ENCODE measurements at places on chromosomes 13 and 19.
A peak's percentile ranks its signal among the peaks of the same experiment; 100 is the strongest.

DNA sequence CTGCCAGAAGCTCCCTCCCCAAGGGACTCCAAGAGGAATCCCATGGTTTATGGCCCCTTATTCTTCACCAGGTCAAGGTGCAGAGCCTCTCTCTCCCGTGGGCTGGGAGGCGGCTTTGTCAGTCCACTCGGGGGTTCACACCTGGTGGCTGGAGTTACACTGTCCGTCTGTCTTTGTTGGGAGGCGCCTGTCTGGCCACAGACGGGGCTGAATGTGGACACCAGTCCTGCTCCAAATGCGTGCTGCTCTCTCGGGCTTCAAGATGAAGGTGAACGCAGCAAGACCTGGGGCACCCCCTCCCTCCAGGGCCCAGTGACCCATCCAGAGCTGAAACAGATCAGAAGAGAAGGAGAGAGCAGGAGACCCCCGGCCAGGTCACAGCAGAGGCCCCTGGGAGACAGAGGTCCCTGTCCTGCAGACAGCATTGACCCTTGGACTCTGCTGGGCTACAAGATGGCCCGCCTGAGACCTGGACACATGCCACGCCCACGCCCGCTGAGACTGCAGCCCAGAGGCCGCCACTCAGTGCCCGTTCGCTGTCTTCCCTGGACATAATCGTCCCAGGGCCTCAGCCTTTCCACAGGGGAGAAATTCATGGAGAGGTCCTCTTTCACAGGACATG is 29.9 kb upstream of the TUBGCP3 start:
- no peak for DNase-seq

- no peak for DNase-seq
Measured at GRCh38 chr13:111175935-111176334, 60.8 kb downstream of the ARHGEF7 start.

GRCh38 chr13:47499358-47500150 is 501.5 kb downstream of the SUCLA2 start:
- DNase-seq: no peak

GRCh38 chr13:52712385-52712784 is 27.2 kb downstream of the CNMD start:
- DNase-seq: no peak

GRCh38 chr13:93180356-93180969 is 46.1 kb upstream of the GPC6 start:
- no peak for DNase-seq

DNA sequence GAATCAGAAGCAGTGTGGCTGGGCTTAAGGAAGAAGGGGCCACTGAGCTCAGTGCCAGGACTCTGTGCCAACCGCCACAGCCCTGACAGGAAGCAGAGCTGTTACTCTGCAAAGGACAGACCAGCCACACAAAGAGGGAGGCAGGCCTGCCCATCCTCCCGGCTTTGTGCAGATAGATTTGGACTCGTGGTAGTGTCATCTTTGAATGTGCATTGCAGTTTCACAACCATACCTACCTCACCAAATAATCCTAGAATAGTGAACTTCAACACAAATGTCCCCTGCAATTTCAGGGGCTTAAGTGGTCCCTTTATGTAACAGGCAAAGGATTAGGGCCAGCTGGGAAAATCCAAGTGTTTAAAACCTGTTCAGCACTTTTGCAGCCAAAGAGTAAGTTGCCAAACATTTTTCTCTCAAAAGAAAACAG is 55.1 kb upstream of the CLDN10 start:
- DNase-seq: no peak

DNA sequence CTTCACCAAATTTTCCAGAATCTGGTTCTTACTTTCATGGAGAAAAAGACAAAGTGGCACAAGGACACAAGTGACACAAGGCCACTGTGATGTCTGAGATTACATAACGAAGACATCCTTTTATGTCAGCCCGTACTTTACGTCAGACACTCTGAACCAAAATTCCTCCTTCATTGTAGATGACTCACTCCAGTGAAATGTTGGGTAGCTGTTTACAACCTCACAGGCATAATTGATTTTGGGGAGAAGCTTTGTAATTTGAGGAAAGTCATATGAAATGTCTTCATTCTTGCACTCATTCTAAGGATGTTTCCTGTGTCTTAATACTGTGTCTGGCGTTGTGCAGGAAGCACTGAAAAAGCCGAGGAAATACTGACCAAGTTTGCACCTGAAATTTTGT is 20.0 kb upstream of the LGALS14 start:
- DNase-seq: no peak

GRCh38 chr19:48123907-48124651 is 13.5 kb upstream of the PLA2G4C start:
- DNase-seq: no peak

DNA sequence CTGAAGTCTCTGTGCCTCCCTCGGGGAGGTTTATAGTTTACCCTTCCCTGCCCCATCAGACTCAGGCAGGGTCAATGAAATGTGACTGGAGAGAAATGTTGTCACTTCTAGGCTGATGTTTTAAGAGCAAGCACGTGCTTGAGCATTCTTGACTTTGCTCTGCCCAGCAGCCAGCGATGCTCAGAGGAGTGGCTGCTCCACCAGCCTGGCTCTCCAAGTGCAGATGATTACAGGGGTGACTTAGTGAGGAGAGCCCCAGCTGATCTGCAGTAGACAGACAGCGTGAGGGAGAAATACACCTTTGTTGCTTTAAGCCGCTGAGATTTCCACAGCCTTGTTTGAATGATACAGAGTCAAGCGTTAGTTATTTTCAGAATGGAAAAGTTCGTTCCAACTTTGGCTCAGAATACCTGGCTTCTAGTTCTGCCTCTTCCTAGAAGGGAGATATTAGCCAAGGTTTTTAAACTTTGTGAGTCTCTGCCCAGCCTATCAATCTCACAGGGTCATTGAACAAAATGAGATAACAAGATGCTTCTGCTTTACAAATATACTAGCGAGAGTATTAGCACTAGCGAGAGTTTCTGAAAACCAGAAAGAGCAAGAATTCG is 143.6 kb downstream of the OXGR1 start:
- no peak for DNase-seq

DNA sequence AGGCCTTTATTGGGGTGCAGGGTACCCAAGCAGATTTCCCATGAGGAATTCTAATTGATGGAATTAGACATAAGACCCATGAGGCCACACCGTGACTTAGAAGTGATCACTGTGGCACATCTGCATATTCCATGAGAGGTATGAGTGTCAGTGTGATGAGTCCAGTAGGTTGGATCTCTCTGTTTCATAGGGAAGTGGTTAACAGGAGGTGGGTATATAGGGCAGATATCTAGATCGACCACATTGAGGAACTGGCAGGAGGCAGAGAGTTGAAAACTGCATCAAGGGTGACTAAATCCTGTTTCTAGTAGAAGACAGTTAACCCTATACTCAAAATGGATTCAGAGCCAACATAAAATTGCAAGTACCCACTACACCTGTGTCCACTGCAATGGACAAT is 68.6 kb upstream of the MIR17HG start:
- DNase-seq: no peak

GRCh38 chr13:92573467-92574057 is 653.0 kb upstream of the GPC6 start:
- no peak for DNase-seq

DNA sequence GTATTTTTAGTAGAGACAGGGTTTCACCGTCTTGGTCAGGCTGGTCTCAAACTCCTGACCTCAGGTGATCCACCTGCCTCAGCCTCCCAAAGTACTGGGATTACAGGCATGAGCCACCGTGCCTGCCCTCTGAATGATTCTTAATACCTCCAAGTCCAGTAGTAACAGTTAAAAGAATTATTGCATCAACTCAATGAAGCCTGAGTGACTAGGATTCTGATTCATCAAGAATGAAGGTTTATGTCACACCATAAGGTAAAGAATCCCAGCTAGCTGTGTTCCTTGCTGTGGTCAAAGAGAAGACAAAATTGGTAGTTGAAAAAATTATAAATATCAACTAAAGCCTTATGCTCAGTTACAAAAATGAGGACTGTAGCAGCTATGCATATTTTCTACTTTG is 81.2 kb upstream of the ABCC4 start:
- DNase-seq: no peak

DNA sequence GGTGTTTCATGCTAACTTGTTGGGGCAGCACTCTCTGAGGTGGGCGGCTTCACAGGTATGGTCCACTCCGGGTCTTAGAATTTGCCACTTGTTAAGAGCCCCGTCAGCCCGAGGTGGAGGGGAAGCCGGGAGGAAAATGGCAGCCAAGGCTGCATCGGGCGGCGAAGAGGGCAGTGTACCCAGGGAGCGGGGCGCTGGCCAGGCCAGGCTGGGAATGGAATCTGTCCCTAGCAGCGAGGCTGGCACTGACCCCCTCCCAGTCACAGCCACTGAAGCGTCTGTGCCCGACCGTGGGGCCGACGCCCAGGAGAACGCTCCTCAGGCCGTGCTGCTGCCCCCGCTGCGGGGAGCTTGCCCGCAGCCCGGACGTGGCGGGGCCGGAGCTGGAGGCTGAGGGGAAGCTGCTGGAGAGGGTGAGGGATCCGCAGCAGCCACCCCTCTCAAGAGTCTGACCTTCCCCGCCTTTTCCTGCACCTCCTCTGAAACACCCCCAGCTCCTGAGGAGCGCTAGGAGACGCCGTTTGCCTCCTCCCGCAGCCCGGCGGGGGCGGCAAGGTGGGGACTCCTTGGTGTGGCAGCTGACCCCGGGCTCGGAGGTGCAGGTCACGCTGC is 313.8 kb upstream of the SPRY2 start:
- DNase-seq: no peak

DNA sequence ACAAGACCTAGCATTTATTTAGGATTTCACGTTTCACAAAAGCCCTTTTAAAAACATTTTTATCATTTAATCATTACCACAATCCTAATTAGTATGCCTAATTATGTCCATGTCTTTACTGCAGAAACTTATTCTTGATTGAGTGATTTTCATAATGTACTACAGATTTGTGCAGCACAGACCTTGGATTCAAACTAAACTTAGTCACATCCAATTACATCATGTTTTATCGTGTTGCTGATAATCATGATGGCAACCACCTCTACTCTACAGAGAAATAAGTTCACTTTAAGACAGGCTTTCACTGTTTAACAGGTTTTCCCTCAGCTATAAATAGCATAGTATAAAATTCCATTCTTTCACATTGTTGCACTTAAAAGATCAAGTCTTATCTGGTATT is 240.9 kb upstream of the RFC3 start:
- no peak for DNase-seq

DNA sequence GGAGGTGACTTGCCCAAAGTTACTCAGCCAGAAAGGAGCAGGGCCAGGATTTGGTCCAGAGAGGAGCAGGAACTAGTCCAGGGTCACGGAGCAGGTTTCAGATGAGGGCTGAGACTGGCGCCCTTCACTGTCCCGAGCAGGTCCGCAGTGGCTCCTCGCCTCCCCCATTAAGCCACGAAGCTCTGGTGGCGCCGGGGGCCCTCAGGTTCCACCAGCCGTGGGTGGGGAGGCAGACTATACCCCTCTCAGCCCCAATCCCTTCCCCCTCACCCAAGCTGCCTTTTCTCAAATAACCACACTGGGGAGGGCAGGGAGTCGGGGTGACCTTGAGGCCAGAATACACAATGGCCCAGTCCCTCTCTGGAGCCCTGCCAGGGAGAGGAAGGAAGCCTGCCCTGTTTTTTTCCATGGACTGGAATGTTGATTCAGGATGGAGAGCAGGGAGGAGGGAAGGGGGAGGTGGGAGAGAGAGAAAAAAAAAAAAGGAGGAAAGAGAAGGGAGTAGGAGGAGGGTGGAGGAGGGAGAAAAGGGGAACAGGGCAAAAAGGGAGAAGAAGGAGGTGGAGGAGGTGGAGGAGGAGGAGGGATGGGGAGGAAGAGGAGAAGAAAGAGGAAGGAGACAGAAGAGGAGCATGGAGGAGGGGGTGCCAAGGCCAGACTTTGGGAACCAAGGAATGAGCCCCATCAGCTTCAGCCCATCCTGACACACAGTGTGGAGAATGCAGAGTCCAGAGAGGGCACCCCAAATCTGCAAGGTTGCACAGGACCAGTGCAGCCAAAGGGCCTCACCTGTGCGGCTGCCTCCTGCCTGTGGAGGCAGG is 19.7 kb downstream of the CEACAM16 start:
- peak; percentile 87 for DNase-seq

DNA sequence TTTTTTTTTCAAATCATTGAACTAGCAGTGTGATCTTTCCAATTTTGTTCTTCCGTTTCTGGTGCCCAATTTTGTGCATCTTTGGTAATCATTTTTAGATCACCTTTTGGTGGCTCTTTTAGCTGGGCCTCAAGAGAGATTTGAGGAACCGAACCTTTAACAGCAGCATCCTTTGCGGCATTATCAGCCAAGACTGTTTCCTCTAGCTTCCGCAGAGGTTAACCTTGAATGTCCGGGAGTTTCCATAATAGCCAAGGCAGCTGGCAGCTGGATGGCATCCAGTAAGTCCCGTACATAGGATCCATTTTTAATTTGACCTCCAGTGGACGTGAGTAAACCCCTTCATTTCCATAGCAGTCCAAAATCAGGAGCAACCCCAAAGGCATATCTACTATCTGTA is 9.6 kb downstream of the IRGC start:
- no peak for DNase-seq

DNA sequence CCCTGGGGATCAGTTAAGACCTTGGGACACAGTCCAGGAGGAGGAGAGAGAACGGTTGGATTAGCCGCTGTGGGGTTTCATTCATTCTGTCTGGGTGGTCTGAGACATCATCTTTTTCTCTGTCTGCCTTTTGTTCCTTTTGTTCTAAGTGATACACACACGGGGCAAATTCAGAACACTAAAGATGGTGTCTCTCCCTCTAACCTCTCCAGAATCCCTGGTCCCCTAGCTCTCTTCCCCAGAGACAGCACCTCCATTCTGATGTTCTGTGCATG is 5.0 kb downstream of the BICRA start:
- DNase-seq: no peak

- peak; percentile 31 for DNase-seq
Measured at GRCh38 chr13:109162248-109163036, 533.0 kb downstream of the MYO16 start.

DNA sequence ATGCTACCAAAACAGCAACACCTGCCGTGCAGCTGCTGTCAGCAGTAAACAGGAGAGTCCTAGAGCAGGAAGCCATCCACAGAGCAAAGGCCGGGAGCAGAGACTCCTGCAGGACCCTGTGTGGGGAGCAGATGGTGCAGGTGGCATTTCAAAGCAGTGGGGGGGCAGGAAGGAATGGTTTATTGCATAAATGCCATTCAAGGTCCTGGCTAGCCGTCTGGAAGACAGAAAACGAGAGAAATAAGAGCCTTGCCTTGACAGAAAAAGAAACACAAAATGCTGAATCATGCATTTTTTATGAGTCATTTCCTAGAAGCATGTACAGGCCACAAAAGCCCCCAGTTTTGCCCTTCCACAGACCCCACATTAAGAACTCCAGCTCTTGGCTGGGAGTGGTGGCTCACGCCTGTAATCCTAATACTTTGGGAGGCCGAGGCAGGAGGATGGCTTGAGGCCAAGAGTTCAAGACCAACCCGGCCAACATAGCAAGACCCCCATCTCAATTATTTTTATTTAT is 5.4 kb downstream of the RSPH6A start:
- no peak for DNase-seq

Measured in mucosa of descending colon (tissue), 3 donors.